Stimulated activated CD4-positive, alpha-beta T cell treated with anti-CD3 and anti-CD28 coated beads, Interleukin-1b, Interleukin-23, amount 100 ng/mL, for 1 hour (primary cell): ENCODE measurements at places on chromosomes 3 and 15.

DNA sequence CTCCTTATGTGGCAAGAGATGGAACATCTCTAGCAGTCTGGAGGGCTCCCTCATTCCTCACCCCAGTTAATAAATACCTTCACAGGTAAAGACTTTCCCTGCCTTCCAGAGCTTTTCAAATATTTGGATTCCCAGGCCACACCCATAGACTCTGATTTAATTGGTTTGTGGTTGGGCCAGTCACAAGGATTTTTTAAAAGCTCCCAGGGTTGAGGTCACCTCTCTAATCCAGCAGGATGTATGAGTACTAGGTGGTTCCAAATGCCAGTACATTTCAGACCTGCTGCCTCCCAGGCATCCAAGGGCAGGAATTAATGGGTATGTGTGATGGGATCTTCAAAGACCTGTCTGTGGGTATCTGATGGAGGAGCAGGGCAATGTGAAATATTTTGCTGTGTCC is 312.8 kb downstream of the CLSTN2 start:
- DNase-seq: no peak

DNA sequence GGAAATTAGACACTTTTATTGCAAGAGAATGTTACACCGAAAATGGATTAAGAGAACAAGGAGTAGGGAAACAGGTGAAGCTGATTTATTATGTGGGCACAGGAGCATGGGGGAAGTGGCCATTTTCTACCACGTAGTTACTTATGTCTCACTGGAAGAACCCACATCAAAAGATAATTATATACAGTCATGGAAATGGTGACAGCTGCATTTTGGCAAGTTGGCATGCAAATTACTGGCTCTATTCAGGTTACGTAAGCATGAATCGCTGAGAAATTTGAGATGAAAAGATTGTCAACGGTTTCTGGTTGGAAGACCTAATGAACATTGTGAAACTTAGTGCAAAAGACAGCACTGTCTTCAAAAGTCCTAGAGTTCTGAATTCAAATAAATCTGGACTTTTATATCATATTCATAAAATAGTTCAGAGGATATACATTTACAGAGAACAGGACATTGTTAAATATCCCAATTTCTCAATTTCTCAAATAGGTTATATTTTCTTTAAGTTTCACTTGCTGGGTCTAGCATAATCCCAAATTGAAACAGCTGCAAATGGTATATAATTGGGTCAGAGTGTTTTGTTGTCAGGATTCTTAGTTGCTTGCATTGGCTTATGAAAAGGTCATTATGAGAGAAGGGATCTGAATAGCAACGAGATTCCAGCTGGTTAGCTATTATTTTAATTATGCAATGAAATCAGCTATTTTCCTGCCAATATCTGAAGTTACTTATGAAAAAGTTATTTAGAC is 567.8 kb downstream of the ZPLD1 start:
- DNase-seq: no peak

DNA sequence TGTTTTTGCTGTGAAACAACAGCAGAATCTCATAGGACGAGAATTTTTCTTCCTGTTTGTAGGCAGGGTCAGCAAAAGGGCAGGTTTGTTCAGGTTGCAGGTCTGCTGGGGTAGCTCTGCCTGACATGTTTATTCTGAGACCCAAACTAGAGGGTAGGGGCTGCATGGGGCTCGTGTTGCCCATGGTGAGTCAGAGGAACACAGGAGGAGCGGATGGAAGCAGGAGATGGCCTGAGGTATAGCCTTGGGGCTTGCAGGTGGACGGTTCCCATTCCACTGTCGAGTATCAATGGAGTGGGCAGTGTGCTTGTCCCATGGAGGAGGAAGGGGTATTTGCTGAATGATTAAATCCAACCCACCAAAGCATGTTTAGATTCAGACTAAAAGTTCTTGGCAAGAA is 138.9 kb downstream of the APBA2 start:
- no peak for DNase-seq

DNA sequence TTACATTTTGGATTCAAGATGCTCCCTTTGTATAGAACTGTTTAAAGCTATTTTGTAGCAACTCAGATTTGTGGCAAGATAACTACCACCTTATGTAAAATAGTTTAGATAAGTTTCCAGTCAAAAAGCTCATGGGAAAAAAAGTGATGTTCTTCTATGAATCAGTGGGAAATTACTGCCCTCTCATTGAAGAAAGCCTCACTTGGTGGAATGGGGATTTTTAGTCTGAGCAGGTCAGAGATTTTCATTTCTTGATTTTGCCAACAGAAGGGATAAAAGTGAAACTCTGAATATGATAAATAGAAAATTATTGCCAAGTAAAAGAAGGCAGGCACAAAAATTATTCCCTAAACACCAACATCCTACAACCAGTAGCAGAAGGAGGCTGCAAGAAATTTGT is 25.8 kb upstream of the CSTA start:
- DNase-seq: no peak

- no peak for DNase-seq
Observed at GRCh38 chr3:12196684-12197083, 38.0 kb upstream of the TIMP4 start.

- no peak for DNase-seq
Observed at GRCh38 chr15:25795061-25795460, 68.1 kb downstream of the ATP10A start.

DNA sequence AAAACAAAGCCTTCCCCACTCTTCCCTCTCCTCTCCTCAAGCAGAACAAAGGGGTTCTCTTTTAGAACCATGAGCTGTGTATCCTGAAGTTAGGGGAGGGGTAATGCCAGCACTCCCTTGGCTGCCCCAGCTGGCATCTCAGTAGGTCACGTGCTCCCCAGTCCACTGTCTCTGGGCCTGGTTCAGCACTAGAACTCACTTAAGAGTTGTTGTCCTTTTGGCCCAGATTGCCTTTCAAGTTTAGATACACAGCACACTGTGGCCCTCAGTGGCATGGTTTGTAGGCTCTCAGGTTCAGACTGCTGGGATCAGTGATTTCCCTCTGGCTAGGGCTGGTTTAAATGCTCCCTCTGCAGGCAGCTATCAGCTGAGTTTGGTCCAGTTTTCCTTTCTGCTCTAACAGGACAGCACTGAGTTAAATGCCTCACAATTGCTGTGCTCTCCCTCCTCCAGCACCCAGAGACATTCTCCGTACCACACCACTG is 188.4 kb upstream of the ST8SIA2 start:
- DNase-seq: no peak
